ENCODE measurements at places on chromosomes 11 and 22.

GRCh38 chr11:59263225-59263894, 50.6 kb upstream of the MPEG1 start:
- DNase-seq, result no peak

DNA sequence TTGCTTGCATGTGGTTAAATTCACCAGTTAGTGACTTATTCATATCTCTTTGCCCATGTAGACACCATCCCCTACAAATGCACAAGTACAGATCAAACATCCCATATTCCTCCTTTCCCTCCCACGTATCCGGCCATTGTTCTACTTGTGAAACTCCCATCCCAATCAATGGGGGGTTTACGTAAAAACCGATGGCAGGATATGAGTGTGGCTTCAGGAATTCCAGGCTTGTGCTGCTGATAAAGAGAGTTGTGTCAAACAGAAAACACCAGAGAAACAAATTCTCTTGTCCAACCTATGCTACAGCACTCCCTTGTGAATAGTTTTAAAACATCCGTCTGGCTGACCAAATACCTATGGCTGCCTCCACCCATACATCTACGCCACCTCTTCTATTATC, 15.5 kb downstream of the FLI1 start:
- no peak for DNase-seq

GRCh38 chr11:126456089-126456488, 100.6 kb downstream of the ST3GAL4 start:
- no peak for DNase-seq

DNA sequence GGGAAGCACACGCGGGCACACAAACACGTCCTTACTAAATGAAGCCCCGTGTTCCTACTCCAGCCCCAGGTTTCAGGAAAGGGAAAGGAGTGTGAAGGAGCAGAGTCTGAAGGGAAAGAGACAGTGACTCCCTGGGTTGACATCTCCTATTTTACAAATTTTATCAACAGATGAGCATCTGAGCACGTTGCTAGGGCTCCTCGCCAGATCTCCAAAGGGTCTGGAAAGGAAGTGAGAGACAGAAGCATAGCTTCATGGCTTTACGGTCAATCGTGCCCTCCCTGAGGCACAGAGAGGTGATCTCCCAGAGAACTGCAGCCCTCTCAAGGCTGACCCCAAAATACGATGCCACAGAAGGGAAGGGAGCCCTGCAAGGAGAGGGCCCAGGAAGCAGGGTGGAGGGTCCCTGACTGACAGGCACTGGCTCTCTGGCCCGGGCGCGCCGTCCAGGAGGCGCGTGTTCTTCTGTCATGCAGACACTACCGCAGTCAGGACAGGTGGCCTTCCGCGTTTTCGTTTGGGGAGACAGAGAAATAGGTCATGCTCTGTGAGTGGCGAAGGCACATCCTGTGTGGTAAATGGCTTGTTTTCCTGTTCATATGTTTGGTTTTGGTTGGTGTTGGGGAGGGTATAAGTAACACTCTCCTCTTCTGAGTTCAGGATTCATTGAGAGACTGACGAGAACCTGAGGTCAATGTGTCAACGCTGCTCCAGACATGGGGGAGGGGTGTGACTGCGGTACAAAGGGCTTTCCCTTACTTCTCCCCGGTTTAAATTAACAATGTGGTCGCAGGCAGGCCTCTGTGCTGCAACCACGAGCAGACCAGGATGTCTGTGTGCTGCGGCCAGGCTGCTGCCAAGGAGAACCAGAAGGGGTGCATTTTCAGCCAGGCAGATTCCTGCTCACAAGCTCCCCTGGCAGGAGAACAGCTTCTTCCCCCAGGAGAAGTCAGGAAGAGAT, 813.3 kb downstream of the OPCML start:
- peak; percentile 11 for DNase-seq

- DNase-seq, result no peak
Measured at GRCh38 chr11:31874631-31875191, 63.6 kb upstream of the PAX6 start.

DNA sequence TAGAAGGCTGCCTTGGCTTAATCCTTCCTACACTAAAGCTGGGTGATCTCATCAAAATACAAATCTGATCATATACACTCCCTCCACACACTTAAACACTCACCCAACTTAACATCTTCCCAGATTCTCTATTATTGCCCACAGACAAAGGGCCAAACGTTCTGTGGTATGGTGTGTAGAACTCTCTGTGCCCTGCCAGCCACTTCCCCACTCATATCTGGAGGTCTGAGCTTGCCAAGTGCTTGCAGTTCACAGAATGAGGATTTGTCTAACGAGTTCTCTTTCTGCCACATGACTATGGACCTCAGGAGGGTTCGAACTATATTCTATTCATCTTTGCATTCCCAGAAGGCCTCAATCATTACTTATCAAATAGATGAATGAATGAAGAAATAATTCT, 77.6 kb downstream of the MPPED2 start:
- DNase-seq, result no peak

DNA sequence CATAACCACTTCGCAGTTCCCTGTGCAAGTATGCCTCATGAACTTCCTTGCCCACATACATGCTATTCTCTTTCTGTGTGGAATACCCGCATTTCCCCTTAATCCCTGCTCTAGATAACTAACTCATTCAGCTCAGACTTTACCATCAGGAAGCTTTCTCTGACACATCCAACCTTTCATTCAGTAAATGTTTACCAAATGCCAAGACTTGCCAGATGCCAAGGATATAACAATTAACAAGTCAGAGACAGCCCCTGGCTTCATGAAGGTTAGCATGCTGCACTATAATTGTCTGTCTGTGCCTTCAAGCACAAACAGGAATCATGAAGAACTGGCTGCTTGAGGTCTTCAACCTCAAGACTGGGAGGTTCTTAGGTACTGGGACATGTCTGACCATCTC, 71.2 kb upstream of the GDPD4 start:
- no peak for DNase-seq

DNA sequence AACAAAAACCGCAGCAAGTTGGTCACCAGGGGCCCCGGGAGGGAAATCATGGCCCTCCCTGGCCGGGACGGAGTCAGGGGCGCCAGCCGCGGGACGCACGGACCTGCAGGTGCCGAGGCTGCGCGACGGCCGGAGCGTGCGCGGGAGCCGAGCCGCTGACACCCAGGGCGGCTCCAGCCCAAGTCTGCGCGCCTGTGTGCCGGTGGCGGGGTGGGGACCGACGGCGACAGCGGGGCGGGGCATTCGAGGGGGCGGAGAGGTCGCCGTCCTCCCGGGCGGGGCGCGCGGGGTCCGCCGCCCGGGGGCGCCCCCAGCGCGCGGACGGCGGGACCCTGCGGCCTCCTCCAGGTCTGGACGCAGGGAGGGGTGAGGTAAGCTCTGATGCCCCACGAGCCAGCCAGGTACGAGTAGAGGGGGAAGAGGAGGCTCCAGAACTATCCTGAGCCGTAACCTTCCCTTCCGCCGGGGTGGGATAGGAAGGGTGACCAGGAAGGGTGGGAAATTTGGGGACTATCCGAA, at the start of gene ESAM:
ESAM (minus strand) TSS at position 186 of the 519 bp plus-strand sequence; CDS start at position 50, 136 bp downstream.
- no peak for DNase-seq

- no peak for DNase-seq
Measured at GRCh38 chr11:40292721-40293508, 1166.5 kb downstream of the LRRC4C start.

DNA sequence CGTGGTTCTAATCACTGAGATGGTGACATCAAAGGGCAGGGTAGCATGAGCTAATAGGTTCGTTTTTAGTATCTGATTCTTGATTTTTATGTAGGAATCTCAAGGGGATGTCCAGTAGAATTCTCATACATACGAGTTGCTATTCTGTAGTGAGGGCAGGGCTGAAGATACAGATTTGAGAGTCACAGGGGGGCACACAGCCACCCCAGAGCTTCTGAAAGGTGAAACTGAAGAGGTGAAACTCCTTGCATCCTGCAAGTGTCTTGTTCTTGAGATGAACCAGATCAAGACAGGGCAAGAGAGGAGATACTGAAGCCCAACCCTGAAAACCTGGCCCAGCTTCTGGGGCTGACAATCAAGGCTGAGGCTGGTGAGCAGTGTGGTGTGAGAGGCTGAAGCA, 35.6 kb upstream of the TMEM123 start:
- DNase-seq, result no peak

DNA sequence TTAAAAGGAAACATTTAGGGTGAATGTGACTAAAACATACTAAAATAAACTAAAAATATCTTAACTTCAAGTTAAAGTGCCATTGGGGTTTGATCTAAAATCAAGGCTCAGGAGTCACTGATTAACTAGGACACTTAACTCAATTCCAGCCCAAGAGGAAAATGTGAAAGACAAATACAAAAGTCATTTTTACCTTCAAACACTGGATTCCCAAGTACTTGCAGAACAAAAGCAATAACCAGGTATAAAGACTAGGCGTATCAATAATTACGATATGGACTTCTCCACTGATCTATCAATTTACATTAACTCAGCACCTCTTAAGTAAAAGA, 15.6 kb downstream of the ALKBH8 start:
- no peak for DNase-seq

DNA sequence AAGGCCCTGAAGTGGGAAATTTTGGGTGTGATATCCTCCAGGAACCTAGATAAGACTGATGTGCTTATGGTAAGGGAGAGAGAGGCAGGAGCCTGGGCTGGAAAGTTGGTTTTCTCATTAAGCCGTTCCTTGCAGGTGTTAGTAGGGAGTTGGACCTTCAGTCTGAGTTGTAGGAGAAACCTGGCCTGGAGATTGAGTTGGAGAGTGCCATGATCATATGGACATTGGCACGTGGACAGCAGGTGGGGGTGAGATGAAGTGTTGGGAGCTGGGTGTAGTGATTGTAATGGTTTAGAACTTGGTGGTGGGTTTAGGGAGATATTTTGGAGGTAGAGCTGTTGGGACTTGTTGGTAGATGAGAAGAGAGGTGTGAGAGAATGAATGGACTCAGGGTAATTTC, 4.9 kb downstream of the PPP6R2 start:
- DNase-seq, result no peak

- no peak for DNase-seq
Measured at GRCh38 chr22:24178502-24179440, 2.5 kb upstream of the SUSD2 start.

DNA sequence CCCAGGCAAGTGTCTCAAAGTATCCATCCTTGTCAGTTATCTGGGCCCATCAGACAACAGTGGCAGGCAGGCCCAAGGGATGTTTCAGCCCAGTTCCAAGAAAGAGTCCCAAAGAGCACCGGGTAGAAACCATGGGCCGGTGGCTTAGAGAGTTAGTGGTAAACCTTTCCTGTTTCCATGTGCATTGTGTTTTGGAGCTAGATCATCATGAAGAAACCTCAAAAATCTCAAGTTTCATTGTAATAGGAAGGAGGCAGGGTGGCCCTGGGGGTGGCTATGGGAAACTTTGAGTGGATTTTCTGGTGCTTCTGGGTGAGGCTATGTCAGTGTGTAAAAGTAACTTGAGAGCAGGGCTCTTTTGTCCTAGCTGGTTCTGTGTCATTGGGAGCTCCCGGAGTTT, 68.1 kb downstream of the UBASH3B start:
- DNase-seq, result no peak

DNA sequence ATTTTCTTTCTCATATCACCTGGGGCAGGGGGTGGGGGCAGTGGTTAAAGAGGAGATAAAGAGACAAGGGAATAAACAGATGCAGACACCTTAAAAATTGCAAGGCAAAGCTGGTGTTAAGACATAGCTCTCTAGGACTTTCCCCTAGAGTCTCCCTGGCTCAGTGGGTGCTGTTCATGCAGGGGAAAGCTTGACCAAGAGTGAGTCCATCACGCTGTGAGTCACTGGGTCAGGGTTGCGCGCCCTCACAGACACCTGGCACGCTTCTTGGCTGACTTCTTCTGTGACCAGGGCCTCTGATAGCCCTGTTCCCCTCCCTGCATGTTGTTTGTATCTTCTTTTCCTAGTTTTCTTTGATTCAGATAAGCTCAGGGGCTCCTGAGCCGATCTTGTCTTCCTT, 31.9 kb downstream of the COMMD9 start:
- no peak for DNase-seq

- DNase-seq, result no peak
Measured at GRCh38 chr11:92886243-92886905, 83.1 kb upstream of the MTNR1B start.

- no peak for DNase-seq
Measured at GRCh38 chr22:44068422-44069191, 44.5 kb downstream of the PARVB start.

DNA sequence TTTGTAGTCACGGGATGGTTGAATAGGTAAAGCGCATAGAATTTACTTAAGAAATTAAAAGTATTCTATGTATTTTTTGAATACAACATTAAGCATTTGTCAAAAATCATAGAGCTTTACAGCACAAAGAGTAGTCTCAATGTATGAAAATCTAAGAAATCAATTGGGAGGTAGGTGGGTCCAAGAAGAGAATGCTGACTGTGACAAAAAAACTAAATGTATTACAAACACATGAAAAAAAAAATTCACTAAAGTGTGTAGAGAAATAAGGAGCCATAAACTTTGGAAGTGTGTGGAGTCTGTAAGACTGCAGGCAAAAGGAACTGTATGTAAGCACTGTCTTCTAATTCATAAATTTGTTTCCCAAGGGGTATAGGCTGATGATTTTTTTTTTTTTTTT, 558.3 kb downstream of the JRKL start:
- no peak for DNase-seq

- DNase-seq, result no peak
Measured at GRCh38 chr11:47403571-47403970, 4.8 kb upstream of the SLC39A13 start.

DNA sequence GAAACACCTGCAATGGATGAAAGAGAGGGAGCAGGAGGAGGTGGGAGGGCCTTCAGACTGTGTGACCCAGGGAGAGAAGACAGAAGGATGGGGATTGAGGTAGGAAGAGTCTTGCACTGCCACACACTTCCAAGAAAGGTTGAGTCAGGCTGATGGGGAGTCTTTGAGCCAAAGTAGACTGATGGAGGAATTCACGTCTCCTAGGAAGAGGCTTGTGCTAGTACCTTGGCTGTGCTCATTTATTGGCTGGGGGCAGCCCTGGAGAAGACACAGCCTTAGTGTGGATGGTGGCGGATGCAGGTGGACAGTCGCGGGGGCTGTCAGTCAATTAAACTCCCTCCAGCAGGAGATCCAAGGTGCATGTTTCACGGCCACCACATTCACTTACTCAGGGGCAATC, 16.2 kb upstream of the ACCSL start:
- no peak for DNase-seq

- no peak for DNase-seq
Measured at GRCh38 chr11:20589796-20590195, 9.6 kb upstream of the SLC6A5 start.

GRCh38 chr11:102422817-102423712, 29.5 kb downstream of the TMEM123 start:
- DNase-seq, result no peak

DNA sequence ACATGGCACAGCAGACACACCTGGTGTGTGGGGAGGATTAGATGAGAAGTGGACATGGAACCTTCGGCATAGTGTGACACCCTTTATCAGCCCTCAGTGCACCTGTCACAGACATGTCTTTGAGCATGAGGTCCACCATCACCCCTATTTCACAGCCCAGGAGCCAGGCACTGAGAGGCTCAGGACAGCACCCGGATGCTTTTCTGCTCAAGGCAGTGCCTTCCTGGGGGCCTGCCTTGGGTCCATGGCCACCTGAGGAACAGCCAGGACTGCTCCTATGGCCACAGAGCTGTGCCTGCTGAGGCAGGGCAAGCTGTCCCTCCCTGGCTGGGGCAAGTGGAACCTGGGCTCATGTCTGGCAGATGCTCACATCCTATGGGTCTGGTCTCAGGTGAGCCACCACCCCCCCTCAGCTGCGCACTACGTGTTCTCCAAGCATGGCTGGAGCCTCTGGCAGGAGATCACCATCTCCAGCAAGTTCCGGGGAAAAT, 75.8 kb downstream of the MORC2 start:
- DNase-seq, result no peak

GRCh38 chr11:93613231-93613831, 48.2 kb upstream of the CEP295 start:
- DNase-seq, result no peak
